Stimulated activated CD4-positive, alpha-beta T cell treated with anti-CD3 and anti-CD28 coated beads, Interleukin-4, amount 100 ng/mL, for 4 hours (primary cell): ENCODE measurements at places on chromosomes 12 and 14.

DNA sequence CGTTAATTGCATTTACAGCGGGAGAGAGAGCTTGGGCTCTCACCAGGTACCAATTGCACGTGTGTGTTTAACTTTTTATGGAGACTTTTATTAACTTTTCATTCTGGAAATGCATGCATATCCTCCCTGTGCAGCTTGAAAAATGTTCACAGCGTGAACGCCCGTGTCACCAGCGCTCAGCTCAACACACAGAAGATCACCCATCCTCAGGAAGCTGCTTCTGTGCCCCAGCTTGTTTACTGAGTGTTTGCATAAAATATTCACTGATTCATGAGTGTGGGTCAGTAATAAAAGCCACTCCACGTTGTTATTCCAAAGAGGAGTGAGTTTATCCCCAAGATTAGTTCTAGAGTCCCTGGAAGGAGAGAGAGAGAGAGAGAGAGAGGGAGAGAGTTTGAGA, 75.5 kb upstream of the FZD10 start:
- DNase-seq, result no peak

- DNase-seq, result no peak
Measured at GRCh38 chr14:102849526-102850379, 72.5 kb downstream of the TRAF3 start.

DNA sequence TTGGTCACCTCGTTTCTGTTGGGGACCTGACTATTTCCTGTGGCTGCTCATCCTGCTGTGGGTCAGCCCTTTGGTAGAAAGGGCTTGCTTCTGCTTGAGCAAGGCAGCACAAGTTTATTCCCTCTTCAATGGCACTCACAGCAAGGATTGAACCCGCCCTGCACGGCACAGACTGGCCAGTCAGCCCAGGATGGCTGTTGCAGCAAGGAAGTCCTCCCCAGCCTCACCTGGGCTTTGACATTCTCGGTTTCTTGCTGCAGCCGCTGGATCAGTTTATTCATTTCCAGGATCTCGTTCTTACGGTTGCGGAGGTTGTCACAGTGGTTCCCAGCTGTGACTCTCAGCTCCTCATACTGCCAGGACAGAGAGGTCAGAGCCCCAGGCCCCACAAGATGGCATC, 9.5 kb downstream of the KRT82 start:
- DNase-seq, result no peak

- no peak for DNase-seq
Measured at GRCh38 chr14:52413729-52414408, 99.8 kb downstream of the PTGER2 start.

- no peak for DNase-seq
Measured at GRCh38 chr14:92653162-92653651, 95.2 kb downstream of the LGMN start.

- DNase-seq, result no peak
Measured at GRCh38 chr14:96754845-96755184, 42.4 kb upstream of the VRK1 start.

GRCh38 chr12:120102189-120103043, 14.1 kb downstream of the RAB35 start:
- DNase-seq, result no peak

DNA sequence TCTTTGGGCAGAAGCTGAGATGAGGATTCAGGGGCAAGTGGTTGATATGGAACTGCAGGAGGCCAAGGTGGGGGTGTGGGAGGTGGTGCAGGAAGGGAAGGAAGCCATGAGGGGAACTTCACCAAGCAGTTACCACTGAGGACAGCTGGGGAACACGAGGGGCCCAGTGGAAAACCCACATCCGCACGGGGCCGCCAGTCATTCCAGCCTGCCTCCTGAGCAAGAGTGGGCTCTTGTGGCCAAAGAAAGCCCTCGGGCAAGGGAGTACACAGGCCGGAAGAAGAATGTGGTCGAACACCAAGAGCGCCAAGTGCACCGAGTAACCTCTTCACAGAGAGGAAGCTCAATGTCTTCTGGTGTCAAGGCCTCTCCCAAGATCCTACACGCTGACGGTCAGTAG, 252.2 kb upstream of the FOXN3 start:
- no peak for DNase-seq

DNA sequence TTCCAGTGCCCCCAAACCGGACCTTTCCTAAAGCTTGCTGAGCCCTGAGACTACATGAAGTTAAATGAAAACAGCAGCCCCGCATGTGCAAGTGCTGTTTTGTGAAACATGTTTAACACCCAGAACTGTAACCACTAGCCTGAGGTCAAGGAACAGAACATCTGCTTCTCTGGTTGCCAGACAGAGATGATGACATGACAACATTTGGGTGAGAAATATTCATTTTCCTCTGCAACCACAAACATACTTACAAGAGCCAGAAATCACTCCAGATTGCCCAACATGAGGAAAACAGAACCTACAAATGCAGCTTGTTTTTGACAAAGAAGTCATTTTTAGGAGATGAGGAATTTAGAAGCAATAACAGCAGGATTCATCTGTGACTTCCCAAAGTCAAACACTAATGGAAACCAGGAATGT, 110.4 kb downstream of the BCAT1 start:
- DNase-seq, result no peak

GRCh38 chr14:38286452-38286851, 30.6 kb upstream of the CLEC14A start:
- no peak for DNase-seq

DNA sequence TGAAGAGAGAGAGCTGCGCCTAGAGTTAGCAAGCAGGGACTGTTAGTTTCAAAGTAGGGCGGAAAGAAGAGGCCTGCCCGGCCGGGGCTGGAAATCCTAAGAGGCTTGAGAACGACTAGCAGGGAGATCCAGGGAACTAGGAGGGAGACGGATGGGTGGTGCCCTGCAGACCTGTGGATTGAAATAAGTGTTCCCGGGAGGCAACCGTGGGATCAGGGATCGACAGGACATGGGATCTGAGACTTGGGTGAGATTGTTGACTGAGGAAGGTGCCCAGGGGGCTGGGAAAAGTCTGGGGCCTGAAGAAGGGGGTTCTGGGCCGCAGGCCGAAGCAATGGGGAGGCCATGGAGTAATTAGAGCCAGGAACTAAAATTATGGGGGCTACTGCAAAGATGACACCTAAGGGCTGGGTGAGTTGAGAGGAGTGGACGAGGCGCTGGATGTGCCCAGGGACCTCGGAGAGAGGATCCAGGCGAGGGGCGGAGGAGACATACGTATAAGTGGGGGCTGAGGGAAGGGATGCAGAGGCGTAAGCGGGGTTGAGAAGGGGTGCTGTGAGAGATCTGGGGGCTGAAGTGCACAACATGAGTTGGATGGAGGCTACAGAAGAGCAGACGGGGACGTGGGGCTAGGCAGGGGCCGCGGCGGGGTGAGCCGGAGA, 635 bp downstream of the LTA4H start:
- no peak for DNase-seq

GRCh38 chr12:129844662-129845220, 59.1 kb downstream of the TMEM132D start:
- no peak for DNase-seq
